ENCODE measurements at places on chromosomes 6 and 20.
A peak's percentile ranks its signal among the peaks of the same experiment; 100 is the strongest.

- no peak for DNase-seq
These were observed 30.9 kb upstream of the MLN start for GRCh38 chr6:33834401-33835392.

GRCh38 chr6:27468334-27468733, 4.6 kb downstream of the ZNF184 start:
- no peak for DNase-seq

DNA sequence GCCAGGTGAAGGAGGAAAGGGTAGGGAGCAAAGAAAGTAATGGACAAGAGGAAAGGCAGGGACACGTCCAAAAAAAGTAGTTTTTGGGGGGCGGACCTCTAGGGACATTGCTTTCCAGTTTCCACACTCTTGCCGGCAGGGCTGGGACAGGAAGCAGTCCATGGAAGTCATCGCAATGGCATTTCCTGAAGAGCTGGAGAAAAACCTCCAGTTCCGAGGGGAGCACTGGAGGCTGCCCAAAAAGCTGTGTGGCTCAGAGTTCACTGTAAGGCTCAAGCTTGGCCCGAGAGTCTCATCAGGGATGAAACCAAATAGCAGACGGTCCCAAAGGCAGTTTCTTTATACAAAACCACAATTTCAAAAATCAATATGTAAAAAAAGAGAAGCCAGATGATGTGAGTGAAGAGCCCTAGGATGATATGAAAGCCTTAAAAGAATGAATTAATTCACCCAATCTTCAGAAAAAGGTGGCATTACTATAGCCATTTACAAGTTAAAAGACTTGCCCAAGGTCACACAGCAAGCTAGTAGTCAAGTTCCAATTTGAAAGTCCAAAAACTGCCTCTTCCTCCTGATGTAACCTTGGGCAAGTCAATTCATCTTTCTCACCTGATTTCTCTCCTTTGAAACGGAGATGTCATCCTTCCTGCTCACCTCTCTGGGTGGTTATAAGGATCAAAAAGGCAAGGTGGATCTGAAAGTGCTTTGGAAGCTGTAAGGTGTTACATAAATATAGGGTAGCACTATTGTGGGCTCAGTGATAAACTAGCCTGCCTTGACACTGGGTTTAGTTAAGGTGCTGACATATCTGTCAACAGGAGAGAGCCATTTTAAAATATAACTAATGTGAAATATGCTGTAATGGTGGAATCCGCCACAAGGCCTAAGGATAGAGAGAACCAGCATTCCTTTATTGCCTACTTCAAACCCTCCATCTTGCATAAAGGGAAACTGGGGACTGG, 9.1 kb downstream of the BCL2L1 start:
- DNase-seq: no peak

DNA sequence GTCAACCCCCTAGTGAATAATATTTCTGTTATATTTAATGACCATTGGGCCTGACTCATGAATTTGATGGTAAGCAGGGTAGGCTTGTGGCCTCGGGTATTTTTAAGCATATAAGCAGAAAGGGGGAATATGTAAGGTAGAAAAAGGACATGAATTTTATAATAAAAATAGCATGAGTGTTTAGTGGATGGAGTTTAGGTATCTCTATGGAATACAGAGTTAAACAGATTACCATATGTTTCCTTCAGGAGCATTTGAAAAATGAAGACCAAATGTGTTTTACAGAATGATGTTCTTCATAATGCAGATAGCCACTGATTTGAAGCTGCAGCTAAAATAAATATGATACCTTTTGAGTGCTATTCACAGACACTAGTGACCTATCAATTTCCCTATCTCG, 191.7 kb upstream of the TSHZ2 start:
- DNase-seq: no peak

DNA sequence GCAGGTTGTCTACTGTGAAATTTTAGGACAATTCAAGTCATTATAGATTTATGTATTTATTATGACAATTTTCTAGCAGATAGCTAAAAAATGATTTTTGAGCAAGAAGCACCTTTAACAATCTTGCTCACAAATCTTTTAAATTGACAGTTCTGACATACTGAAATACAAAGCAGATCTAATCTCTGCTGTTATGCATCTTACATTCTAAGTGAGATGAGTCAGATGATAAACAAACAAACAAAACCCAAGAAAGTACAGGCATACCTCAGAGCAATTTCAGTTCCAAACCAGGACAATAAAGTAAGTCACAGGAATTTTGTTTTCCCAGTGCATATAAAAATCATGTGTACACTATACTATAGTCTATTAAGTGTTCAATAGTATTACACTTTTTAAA, 430.7 kb upstream of the PTCHD4 start:
- DNase-seq: no peak

DNA sequence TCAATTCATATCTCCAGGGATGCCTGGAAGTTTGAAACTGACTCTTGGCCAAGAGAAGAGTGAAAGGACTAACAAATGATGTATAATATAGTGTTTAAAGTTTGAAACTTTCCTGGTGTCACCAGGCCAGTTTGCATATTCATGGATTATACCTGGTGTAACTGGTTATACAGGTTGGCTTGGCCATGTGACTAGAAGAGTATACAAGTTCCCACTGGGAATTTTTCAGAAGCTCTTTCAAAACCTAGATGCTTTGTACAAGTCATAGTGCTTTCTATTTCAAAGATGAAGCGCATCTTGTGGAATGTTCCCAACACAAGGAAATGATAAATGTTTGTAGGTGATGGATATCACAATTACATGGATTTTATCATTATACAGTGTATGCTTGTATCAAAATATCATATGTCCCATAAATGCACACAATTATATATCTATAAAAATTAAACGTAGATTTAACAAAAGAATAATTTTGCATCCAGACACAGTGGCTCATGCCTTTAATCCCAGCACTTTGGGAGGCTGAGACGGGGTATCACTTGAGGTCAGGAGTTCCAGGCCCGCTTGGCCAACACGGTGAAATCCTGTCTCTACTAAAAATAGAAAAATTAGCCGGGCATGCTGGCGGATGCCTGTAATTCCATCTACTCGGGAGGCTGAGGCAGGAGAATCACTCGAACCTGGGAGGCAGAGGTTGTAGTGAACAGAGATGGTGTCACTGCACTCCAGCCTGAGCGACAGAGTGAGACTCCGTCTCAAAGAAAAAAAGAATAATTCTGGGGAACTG, 1420.2 kb downstream of the GRIK2 start:
- no peak for DNase-seq

GRCh38 chr6:89997456-89998445, 103.5 kb downstream of the GJA10 start:
- DNase-seq: peak; percentile 60

DNA sequence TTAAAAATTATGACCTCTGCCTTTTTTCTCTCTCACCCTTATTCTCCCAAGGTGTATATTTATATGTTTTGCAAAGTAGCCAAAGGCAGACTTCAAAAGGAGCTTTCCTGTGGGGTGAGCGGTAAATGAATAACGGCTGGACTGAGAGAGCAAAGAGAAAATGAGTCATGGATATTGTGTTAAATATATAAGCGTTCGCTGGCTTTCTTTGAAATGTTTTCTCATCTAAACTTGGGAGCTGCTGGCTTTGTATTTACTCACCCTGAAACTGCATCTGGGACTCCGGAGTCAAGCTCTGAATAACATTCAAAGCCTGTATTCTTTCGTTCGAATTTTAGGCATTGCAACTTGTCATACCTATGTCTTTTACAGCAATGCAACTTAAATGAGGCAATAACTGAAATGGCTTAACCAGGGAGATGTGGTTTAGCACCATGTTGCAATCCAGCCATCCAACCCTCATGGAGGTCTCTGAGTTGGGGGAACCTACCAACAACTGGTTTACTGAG, 32.0 kb downstream of the ATXN1 start:
- no peak for DNase-seq

DNA sequence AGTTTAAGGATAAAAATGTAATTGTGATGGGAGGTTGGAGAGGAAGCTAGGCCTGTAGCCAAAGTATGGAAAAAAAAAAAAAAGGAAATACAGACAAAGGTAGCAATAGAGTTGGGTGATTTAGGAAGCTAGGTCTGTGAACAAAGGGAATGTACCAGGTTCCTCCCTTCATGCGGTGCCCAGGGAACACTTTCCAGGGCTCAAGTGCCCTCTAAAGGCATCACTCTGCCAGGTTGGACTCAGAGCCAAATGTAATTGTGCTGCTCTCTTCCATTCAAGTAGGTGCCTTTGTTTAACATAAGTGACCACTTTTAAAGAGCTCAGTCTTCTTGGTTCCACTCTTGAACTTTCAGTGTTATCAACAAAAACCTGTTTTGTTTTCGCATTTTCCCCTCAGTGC, 159.7 kb upstream of the AHI1 start:
- no peak for DNase-seq

DNA sequence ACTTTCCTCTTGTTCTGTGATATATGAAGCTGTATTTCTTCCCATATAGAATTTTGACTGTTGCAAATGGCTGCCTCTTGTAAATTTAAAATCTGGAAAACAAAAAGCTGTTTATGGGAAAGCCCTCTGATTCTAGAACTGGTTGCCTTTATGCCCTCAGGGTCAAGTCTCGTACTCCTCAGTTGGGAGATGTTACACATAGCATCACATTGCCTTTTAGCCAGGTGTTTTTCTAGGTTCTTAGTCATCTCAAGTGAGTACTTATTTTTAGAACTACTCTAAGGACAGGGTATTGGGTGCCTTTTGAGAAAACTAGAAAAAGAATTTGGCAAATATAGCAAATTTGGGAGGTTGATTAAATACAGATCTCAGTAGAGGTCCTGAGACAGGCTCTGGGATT, 58.5 kb downstream of the ANKS1A start:
- no peak for DNase-seq

- no peak for DNase-seq
These were observed 19.4 kb downstream of the ULBP1 start for GRCh38 chr6:149983145-149983544.

DNA sequence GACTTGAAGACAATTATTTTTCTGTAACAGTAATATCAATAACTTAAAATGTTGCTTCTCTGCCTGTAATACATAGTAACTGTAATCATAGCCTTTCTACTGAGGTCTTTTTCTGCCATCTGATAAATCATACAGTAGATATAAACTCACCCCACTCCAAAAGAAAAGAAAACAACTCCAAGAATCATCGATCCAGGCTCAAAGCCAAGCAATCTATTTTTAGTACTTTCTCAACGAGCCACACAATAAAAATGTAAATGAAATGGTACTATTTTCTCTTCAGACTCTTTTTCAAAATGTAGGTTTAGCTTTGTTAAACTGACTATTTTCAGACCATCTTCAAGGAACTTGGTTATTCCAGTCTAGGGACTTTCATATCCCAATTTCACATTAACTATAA, 493.3 kb downstream of the ADGRB3 start:
- DNase-seq: no peak

DNA sequence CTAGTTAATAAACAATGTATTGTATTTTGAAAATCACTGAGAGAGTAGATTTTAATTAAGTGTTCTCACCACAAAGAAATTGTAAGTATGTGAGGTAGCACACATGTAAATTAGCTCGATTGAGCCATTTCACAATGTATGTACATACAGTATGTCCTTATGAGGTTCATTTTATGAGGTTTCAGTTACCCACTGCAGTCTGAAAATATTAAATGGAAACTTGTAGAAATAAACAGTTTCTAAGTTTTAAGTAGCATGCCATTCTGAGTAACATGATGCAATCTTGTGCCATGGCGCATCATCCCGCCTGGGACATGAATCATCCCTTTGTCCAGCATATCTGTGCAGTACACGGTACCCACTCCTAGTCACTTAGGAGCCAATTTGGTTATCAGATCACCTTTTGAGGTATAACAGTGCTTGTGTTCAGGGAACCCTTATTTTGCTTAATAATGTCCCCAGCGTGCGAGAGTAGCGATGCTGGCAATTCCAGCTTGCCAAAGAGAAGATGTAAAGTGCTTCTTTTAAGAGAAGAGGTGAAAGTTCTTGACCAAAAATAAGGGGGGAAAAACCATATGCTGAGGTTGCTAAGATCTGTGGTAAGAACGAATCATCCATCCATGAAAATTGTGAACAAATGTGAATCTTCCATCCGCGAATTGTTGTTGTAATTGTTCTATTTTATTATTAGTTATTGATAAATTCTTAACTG, 64.7 kb downstream of the KCNS1 start:
- no peak for DNase-seq

GRCh38 chr6:107578642-107579341, 88.9 kb downstream of the SOBP start:
- DNase-seq: no peak

- DNase-seq: no peak
These were observed 136.4 kb upstream of the ARMC2 start for GRCh38 chr6:108711826-108712225.

- no peak for DNase-seq
These were observed 124.0 kb downstream of the LAMA2 start for GRCh38 chr6:129006724-129007514.

DNA sequence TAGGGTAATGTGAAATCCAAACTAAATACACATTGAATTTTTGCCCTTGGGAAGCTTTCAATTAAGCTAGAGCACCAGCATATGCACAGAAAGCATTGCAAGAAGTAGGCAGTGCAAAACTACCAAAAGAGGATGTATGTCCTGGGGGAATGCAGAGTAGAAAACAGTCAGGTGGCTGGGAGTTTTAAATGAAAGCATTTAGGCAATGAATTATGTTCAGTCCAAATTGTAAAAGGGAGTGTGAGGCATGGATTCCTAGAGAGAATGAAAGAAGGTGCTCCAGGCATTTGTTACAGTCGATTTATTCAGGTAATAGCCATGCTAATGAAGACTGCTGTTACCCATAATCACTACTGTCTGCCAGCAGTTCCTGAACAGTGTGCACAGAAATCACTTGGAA, 604.1 kb upstream of the POU3F2 start:
- no peak for DNase-seq

DNA sequence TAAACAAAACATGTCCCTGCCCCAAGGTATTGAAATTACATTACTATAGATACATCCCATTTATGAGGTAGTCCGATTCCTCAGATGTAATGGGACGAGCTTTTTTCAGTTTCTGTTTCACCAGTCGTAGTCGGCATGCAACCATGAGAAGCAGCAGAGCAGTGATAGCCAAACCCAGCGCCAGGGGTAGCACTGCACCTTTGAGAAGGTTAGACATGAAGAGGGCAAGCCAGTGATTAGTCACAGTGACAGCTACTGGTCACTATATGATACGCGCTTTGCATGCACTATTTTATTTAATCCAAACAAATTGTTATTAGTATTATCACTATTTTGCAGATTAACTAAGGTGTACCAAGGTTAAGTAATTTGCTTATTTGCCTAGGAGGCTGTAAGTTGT, 43.7 kb downstream of the LRP11 start:
- DNase-seq: no peak

- no peak for DNase-seq
These were observed 22.7 kb upstream of the RNF24 start for GRCh38 chr20:4038047-4038459.

GRCh38 chr6:29875257-29875656, 47.6 kb downstream of the HLA-G start:
- DNase-seq: no peak

- DNase-seq: no peak
These were observed 14.9 kb downstream of the FYN start for GRCh38 chr6:111858347-111858746.

DNA sequence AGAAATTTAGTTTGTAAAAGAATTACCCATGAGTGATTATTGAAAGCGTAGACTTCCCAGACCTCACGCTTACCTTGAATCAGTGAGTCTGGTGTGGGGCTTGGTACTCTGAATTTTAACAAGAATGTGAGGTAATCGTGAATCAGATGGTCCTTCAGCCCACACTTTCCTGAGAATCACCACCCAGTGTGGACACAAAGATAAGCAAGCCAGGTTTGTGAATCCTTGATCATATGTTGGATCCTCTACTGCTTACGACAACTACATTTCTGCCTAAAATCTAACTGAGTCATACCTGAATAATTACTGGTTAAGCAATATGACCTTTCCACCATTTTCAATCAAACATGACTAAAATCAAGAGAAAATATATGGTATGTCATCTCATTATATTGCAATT, 589.3 kb downstream of the TFAP2A start:
- DNase-seq: no peak

All from DMS 273 treated with DMSO at 0.1 percent for 48 hours (cell line).